ENCODE measurements at places on chromosomes 11 and 22.

GRCh38 chr11:127679816-127680545 lies 679.4 kb upstream of the KIRREL3 start:
- no peak for DNase-seq

- peak; percentile 16 for DNase-seq
Observed at GRCh38 chr22:29224121-29224858, 18.6 kb downstream of the EMID1 start.

DNA sequence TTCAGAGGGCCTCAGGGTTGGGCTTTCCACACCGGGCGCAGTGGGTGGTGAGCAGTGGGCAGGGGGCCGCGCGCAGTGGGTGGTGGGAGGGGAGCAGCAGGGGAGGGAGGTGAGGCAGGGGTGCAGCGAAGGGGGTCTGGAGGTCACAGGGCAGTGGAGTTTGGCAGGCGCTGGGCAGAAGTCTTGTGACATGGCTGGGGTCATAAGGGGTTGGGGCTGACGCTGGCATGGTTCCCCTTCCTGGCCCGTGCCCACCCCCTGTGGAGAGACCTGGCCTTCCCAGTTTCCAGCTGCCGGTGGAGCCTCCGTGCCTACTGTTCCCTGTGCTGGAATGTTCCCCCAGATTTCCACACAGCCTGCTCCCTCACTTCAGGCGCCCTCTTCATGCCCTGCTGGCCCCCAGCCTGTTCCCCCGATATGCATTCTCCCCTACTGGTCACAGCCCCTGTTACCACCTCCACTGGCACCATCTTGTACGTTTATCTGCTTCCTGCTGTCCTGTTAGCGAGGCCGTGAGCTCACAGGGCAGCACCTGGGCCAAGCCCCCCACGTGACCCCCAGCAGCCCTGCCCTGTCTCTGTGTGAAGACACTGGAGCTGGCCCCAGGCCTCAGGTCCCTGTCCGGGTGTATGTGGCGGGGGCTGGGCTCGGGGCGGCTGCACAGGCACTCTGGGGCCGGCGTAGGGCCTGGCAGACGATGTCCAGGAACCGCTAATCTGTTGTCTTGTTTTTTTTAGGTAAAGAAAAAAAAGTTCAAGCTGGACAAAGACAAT lies 111.6 kb downstream of the KCNQ1OT1 start:
- no peak for DNase-seq

DNA sequence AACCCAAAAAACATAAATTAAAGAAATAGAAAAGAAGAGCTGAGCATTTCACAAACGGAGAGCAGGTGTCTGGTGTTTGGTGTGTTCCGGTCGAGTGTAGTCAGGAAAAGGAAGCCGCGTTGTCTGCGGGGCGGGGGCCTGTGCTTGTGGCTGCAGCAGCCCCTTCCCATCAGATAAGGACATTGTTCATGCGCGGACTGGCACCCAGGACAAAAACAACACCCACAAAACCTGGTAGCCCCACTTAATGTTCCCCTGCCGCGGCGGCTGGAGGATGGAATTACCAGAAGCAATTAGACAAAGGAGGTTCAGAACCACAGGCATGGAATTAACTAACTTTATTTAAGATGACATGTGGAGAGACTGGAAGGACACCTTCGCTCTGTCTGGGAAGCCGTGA lies 29.9 kb downstream of the KRTAP5-5 start:
- no peak for DNase-seq

DNA sequence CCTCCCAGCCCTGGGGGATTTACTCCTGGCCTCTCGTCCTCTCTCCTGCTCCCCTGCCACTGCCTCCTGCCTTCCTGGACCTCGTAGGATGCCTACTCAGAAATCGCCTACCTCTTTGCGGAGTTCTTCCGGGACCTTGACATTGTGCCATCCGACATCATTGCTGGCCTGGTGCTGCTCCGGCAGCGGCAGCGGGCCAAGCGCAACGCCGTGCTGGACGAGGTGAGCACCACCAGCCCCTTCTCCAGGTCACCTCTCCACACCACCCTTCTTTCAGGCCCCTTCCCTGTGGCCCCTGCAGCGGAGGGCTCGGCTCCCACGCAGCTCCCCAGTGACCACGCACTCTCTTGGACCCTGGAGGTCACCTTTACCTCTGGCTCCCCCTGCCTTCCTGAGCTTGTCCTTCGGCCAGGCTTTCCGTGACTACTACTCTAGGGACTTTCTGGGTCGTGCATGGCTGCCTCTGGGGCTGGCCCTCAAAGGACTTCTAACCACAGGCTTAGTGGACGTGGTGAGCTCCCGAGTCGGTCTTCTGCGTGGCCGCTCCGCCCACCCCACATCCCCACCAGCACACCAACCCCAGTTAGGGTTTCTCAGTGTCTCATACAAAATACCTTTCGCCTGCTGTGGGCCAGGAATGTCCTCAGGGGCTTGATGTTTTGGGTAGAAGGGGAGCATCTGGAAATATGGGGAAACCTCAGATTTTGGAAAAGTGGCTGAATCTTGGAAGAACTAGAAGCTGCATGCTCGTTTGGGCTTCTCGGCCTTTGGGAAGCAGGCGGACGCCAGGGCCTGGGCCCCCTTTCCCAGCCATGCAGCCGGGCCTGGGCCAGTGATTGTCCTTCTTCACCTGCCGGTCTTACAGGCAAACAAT lies 24.1 kb upstream of the MYRF start:
- DNase-seq = no peak

- peak; percentile 68 for DNase-seq
Observed at GRCh38 chr11:35725885-35726284, 63.3 kb downstream of the TRIM44 start.
